ENCODE measurements at places on chromosomes 5 and 9.

DNA sequence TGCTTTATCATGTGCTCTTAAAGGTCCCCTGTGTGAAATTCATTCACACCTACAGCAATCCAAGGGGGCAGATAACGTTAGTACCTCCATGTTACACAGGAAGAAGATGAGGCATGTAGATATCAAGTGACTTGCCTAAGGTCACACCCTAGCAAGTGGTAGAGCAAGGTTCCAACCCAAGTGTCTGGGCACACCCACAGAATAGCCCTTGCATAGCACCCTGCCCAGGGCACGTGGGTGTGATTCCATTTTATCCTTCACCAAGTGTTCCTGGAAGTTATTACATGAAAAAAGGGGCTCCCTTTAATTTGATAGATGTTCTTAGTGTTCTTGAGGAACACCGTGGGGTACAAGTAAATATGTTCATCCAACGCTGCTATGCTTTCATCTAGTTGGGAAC is 4.9 kb downstream of the TMEM171 start:
- no peak for DNase-seq

- no peak for DNase-seq
These were observed 1280.2 kb upstream of the C9orf72 start for GRCh38 chr9:28853477-28853876.

GRCh38 chr9:116647515-116647809 is 39.6 kb upstream of the TRIM32 start:
- no peak for DNase-seq

GRCh38 chr9:17876687-17877086 is 297.8 kb downstream of the SH3GL2 start:
- DNase-seq, result no peak

DNA sequence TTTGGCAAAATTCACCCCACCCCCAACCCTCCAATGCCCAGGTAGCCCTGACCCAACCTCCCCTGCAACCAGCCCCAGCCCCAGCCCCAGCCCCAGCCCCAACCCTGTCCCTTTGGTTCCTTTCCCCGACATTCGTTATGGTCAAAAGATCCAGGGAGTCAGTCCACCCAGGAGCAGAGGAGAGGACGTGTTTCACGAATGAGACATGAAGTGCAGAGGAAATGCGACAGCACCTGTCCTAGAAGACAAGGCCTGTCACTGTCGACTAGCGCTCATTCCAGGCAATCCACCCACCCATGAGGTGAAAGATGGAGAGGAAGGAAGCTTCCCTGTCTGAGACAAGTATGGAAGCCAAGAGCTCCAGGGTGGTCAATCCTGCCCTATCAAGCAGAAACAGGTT is 485.0 kb downstream of the SPATA31A7 start:
- no peak for DNase-seq

- peak; percentile 58 for DNase-seq
These were observed 45.4 kb upstream of the ZFR start for GRCh38 chr5:32489791-32490562.

- no peak for DNase-seq
These were observed 1768.9 kb upstream of the CDH9 start for GRCh38 chr5:28807195-28807729.

DNA sequence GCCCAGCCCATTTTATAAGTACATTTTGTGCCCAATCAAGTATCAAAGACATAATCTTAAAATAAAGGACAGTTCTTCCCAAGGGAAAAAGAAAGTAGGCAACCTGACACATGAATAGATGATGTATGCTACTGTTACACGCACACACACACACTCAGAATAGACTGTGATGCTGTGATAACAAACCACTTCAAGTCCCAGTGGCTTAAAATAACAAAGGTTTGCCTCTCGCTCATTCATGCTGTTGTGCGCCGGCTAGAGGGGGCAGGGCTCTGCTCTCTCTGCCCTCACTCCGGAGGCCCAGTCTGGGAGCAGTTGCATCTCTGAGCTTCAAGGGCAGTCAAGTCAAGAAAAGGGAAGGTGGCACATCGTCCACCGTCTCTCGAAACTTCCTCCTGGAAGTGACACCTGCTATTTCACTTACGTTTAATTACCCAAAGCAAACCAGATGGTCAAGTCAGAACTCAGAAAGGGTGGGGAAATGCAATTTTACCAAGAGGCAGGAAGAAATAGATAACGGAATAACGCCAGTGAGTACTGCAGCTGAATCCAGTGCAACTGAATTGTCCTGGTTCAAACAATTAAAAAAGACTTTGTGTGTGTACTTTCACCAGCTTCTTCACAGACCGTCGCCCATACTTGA is 43.3 kb downstream of the ANKRD33B start:
- DNase-seq, result no peak

DNA sequence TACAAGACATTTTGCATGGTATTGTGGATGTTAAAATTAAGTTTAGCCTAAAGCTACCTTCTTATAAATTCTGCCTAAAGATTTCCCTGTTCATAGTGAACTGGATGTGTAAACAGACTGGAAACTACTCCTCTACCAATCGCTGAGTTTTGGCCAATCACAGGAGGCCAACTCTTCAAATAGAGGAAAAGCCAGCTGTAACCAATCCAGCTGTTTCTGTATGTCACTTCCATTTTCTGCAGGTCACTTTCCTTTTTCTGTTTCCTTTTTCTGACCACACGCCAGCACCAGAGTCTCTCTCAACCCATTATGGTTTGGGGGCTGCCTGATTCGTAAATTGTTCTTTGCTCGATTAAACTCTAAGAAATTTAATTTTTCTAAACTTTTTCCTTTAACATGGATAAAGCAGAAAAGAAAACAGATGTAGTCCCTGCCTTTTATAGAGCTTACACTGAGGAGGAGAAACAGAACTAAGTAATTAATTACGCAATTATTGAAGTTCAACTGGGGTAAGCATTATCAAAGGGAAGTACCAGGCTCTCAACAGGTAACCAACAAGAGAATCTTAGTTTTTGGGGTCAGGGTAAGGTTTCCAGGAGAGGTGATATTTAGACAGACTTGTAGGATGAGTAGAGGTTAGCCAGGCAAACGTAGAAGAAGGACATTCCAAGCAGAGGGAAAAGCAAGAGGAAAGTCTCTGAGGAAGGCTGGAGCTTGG is 27.7 kb downstream of the RANBP3L start:
- DNase-seq, result no peak

GRCh38 chr9:133779516-133780403 is 41.6 kb upstream of the SARDH start:
- DNase-seq, result no peak

GRCh38 chr5:168939887-168940544 is 360.8 kb upstream of the PANK3 start:
- DNase-seq, result no peak

- no peak for DNase-seq
These were observed 70.4 kb downstream of the NFIB start for GRCh38 chr9:14243514-14244042.

GRCh38 chr9:38761999-38762398 is 42.1 kb upstream of the FAM240B start:
- no peak for DNase-seq

GRCh38 chr9:97501972-97502221 is 431 bp downstream of the TMOD1 start:
- DNase-seq, result no peak

DNA sequence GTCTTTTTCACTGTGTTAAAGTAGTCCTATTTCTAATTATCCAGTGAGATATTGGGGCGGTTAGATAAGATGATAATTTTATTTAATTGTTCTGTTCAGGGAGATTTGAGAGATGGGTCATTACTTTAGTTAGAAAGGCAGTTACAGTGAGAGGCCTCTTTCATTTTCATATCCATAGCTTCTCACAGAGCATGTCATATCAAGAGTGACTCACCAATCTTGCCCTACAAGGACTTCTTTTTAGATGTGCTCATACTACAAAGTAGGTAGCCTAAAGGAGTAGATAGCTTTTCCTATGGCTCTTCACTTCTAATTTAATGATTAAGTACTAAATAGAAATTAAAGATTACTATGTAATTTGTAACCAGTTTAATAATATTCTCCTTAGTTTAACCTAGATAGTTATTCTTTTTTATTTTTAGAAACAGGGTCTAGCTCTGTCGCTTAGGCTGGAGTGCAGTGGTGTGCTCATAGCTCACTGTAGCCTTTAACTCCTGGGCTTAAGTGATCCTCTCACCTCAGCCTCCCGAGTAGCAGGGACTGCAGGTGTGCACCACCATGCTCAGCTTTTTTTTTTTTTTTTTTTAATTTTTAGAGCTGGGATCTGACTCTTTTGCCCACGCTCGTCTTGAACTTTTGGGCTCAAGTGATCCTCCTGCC is 71.0 kb downstream of the FER start:
- no peak for DNase-seq

DNA sequence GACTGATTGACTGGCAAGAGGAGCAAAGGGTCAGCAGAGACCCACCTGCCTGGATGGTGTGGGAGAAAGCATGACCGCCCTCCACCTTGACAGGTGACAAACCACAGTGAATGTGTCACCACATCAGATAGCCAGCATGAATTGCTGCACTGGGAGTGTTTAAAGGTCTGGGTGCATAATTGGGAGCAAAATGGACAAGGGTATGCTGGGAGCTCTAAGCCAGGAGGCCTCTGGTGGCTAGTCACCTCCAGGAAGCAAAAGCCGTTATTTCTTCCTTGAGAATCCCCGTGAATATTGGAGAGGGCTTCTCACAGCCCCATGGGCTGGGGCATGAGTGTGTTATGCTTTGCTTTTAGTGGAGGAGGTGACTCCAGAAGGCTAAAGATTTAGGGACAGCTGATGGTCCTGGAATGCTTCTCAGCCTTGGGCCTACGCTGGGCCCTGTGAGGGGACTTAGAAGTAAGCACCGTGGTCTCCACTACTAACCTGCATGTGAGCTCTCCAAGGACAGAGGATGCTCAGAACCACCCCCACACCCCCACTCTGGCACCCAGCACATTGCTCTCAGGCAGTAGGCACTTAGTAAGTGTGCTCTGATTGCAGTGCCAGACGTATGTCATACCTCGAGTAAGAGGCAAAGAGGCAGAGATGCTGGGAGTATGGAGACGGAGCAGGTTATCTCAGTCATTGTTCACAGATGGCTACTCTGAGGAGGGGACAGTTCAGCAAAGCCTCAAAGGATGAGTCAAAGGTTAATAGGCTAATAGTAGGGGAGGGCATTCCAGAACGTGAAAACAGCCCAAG is 9.1 kb upstream of the IRF1 start:
- no peak for DNase-seq

DNA sequence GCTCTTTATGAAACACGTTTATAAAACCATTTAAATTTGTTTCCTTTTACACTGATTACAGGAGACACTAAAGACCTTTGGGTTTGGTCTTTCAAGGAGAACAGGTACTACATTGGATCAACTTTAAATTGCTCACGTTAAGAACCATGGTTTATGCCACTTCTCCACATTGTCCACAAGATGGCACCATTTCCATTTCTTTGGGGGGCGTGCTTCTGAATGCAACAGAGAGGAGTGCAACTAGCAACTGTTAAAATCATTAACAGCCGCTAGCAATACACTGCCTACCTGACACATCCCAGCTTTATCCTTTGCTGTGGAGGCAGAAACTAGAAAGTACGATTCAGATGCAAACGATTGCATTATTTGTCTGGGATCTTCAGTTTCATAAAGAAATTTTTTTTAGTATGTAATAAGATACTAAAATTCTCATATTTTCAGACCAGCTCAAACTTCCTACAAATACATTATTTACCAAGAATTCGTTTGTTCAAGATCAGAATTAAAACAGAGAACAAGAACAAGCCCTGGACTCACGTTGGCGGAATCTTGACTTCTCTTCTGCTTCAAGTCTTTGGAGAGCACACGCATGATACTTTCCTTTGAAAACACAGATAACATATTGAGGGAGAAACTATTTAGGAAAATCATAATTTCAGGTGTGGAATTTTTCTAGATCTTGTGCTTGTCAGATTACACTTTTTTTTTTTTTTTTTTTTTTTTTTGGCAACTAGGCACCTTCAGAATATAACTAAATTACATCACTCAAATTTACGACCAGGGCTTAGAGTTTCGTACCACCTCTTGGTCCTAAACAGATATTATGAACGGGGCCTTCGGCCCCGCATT is 702 bp downstream of the CDC20B start:
- DNase-seq, result peak; percentile 52
